ENCODE measurements at places on chromosomes 11 and 22.

- no peak for DNase-seq
Measured at GRCh38 chr11:67344264-67344663, 9.1 kb downstream of the POLD4 start.

GRCh38 chr11:121109471-121109870, 8.4 kb downstream of the TECTA start:
- DNase-seq, result no peak

GRCh38 chr11:11253497-11253896, 99.6 kb downstream of the CSNK2A3 start:
- no peak for DNase-seq

DNA sequence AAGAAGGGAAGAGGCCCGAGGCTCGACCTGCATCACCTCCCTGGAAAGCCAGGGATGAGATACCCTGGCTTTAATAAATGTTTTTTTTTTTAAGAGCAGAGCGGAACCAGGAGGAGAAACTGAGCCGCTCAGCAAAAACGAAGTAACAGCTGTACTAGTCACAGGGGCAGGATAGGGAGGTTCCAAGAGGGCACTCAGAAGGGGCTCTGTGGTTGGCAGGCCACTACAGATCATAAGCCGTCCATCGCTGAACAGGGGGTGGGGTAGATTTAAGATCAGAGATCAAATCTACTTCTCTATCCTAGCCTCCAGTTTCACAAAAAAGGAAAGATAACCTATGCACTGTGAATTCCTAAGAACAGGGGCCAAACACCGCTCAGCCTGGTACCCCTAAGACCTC, 625 bp downstream of the EIF3D start:
- no peak for DNase-seq

GRCh38 chr11:27285761-27286160, 77.3 kb downstream of the CCDC34 start:
- DNase-seq, result no peak

Measured in CD8-positive, alpha-beta T cell (primary cell).